ENCODE measurements at places on chromosomes 4 and X. TPM values are rescaled to one million over a fixed set of nuclear protein-coding genes. Genes with fewer than 3 reads are reported as not detected.

Gene OCRL
- 33.2 TPM for total RNA-seq

Gene XK
- total RNA-seq = 8.3 TPM

Gene MAGEB3
- total RNA-seq = not detected

- no peak for DNase-seq
Observed at GRCh38 chrX:86910602-86911311, 606.8 kb upstream of the KLHL4 start.

GRCh38 chr4:107665001-107665400 is 55.0 kb downstream of the PAPSS1 start:
- no peak for DNase-seq

DNA sequence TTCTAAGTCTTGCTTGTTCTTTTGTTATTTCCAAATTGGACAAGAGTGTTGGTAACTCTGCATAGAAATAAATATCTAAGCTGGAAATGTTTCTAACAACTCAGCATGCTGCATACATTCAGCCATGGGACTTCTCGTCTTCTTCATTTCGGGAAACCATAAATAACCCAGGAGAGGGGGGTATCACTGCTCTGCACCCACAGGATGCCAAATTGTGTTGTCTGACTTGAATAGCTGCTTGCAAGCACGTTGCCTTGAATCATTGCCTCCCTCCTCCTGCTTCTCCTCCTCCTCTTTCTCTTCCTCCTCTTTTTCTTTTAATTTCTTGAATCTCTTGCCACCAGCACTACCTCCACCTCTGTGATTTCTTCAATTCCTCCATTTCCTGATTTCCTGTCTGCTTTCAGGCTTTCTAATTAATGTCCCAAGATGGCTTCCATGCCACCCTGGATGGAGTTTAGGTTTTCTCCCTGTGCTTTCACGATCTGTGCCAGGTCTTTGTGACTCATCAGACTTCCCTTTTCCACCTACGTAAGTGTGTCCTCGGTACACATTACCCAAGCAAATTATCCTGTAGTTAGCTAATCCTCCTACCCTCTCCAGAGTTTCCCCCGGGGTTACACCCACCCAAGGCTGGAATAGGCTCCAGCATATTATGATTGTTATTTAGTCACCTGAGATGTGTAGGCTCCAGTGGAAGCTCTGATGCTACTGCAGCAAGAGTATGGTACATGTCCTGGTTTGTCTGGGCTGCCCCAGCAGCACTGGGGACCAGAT is 122.6 kb upstream of the VCX3B start:
- no peak for DNase-seq

- no peak for DNase-seq
Observed at GRCh38 chr4:130808492-130808891, 1712.5 kb downstream of the C4orf33 start.

Measured in Peyer's patch (tissue), 4 donors.